DND-41 (cell line): ENCODE measurements at places on chromosomes 7 and 10.

- no peak for DNase-seq
Observed at GRCh38 chr7:78176171-78176570, 377.6 kb downstream of the PHTF2 start.

DNA sequence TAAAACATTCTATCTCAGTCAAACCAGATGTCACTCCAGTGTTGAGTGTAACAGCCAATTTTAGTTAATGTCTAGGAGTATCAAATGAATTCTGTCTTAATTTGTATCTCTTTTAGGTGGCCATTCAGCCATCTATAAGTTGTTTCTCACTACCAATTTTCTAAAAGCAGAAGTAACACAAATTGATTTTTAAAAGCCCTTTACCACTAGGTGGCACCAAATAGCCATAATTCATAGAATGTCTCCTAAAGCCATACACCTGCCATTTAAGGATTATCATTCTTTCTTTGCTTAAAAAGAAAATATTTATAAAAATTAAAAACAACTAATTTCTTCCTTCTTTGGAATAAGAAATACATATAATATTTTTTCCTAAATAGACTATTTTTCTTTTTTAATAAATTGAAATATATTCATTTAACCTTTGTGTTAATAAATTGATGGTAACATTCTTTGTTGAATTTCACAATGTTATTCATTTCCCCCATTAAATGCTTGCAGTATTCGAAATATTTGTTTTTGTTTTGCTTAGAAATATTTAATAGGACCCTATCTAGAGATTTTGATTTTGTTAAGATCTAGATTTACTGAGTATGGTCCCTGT lies 107.8 kb upstream of the PPP1R3A start:
- DNase-seq: no peak

DNA sequence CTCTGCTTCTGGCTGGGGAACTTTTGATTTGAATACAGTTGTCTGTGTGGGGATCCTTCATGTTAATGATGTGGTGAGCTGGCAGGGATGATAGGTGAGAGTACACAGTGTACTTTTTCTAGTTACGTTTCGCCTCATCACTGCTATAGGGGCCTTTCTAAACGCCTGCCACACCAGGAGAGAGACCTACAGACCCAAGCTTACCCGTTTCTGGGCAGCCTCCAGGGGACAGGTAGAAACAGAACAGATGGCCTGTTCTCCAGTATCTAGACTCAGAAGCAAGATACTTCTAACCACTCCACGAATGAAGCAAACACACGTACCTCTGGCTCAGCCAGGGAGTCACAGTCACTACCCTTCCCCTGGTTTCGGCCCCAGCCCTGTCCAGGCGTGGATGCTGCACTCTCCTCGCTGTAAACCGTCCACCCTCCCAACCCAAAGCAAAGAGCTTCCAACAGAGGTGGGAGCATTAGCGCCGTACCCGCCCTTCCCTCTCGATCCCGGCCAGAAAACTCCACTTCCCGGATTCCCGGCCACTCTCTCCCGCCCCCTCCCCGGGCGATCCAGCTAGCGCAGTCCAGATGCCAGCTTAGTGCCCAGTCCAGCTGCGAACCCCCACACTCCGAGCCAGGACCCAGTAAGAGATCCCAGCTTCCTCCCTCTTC lies 1.2 kb downstream of the CCDC6 start:
- no peak for DNase-seq

DNA sequence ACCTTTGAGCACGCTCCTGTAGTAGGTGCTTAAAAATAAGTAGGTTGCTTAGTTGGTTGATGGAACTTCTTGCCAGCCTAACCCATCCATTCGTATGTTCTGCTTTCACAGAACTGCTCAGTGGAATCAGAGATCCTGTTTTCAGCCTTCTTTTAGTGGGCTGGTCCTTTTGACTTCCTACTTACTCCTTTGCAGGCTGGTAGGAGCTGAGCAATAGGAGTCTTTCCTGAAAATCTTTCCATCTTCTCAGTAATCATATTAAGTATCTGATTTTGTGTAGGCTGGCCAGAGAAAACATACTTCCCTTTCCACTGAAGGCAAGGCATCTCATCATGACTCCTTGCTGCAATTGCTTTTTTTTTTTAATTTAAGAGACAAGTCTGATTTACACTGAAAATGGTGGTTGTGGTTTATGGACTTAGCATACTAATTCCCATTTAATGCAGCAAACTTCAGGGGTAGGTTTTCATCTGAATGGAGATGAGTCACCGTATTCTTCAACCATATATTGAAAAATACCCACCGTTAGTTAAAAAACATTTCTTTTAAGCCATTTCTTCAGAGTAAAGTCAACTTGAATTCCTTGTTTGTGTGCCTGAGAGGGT lies 208.0 kb downstream of the ZNF365 start:
- no peak for DNase-seq

GRCh38 chr7:25953859-25954258 lies 198.1 kb upstream of the NFE2L3 start:
- no peak for DNase-seq

GRCh38 chr7:137958470-137959431 lies 43.1 kb downstream of the CREB3L2 start:
- DNase-seq: no peak

- DNase-seq: no peak
Observed at GRCh38 chr7:44074349-44074695, 8.0 kb downstream of the POLM start.

DNA sequence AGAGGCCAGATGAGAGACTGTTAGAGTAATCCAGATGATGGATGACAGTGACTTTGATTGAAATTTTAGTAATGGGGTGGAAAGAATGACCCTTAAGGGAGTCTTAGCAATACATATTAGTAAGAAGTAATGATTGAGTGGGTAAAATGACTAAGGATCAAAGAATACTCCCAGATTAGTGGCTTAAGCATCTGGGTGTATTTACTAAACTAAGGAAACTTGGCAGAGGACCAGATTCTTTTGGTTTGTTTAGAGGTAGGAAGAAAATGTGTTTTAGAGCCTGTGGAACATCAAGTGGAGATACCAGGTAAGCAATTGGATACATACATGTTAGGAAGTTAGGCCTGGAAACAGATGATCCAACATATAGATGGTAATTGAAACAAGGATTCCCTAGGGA lies 58.8 kb upstream of the ADRA2A start:
- DNase-seq: no peak

DNA sequence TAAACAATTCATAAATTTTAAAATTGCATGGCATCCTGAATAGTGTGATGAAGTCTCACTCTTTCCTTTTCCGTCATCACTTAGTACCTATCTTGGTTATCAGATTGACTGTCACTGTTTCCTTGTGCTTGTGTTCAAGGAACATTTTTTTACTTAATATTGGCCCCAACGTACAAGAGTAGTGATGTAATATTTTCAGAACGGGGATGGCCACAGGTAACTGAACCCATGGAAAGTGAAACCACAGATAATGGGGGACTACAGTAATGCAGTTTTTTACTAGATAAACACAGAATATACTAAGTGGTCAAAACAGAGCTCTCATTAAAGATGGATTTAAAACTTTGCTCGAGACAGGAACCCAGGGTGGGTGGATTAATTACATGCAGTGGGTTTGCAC lies 85.4 kb downstream of the MACC1 start:
- DNase-seq: no peak

GRCh38 chr10:49407552-49408137 lies 11.8 kb upstream of the DRGX start:
- DNase-seq: peak; percentile 80

GRCh38 chr10:21399392-21400035 lies 126.0 kb downstream of the SKIDA1 start:
- DNase-seq: no peak

GRCh38 chr10:113613427-113613826 lies 50.4 kb downstream of the NRAP start:
- no peak for DNase-seq

DNA sequence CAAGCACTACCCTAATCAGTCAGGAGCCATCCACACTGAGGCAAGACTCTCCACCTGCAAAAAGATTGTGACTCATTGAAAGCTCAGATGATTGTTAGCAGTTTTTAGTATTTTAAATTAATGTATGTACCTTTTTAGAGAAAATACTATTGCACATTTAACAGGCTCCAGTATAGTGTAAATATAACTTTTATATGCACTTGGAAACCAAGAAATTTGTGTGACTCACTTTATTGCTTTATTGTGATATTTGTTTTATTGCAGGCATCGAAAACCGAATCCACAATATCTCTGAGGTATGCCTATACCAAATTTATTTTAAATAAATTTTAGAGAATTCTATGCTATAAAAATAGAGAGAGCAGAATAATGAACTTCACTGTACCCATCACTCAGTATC lies 122.0 kb downstream of the TEX36 start:
- DNase-seq: no peak

DNA sequence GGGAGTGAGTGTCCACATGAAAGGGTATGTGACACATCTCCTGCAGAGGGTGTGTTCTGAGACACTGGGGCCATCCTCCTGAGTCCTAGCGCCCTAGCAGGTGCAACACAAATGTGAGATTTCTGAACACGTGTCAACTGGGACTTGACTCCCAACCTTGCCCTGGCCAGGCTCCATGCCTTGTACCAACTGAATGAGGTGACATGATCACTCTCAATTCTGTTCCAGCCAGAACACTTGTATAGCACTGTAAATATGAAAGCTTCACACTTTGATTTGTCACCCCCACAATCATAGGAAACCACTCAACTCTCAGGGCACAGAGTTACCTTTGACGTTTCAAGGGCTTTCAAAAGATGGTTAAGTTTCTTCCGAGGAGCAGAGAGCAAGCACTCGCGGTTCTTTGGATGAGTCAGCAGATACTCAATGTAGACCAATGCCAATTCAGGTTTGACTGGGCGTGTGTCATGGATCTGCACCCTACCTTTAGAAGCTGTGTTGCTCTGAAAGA lies 48.6 kb downstream of the NCAPG2 start:
- no peak for DNase-seq

DNA sequence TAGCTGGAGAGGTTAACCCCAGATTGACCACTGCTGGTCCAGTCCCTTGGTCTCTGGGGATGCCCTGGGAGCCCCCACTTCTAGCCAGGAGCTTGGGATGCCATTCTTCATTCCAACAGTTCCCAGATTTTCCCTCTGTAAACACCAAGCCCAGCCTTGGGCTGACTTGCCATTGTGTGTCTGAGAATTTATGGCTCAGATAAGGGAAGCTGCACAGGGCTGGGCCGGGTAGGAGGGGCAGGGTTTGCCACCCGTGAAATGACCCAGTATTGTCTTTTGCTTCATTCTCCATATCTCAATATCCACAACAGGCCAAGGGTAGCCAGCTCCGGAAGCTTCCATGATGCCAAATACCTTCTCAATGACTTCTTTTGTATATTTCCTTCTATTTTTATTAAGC lies 32.1 kb downstream of the AFAP1L2 start:
- DNase-seq: no peak

DNA sequence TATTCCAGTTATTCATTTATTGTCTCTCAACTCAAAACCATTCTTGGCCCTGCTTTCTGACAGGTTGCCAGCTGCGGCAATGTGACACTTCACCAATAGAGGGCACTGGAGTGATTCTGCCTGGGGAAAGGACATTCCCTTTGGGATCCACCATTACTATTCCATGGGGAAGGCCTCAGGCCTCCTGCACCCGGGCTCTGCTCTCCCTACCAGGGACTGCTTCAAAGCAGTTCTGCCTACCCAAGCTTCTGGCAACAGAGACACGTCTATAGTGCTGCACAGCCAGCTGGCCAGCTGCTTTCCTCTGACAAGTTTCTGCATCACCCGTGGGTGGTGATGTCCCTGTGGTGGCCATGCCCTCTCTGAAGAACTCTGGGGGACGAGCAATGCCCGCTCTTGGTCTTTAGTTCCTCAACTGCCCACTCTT lies 163.8 kb downstream of the ELMO1 start:
- peak; percentile 35 for DNase-seq

GRCh38 chr10:5423771-5424170 lies 11.4 kb downstream of the NET1 start:
- no peak for DNase-seq

DNA sequence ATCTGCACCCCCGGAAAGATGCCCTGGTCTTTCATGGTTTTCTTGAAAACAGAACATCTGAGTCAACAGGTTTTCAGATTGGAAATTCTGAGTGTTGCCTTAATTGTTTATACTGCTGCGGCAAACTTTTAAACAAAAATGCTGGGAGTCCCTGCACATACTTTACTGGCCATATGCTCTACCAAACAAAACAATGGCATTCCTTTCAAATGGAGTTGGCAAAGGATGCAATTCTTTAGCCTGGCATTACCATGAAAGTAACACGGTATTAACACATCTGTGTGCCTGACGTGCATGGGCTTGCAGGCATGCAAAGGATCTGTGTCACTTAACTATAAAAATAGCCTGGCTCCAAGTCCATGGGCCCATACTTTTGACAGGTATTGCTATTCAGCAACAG lies 4.2 kb downstream of the INHBA start:
- no peak for DNase-seq

DNA sequence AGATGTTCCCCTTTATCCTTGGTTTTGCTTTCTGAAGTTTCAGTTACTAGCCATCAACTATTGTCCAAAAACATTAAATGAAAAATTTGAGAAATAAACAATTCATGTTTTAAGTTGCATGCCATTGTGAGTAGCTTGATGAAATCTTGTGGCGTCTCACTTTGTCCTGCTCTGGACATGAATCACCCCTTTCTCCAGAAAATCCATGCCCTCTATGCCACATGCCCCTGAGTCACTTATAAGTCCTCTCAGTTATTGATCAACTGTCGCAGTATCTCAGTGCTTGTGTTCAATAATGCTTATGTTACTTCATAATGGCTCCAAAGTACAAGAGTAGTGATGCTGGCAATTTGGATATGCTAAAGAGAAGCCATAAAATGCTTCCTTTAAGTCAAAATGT lies 208.0 kb upstream of the FERD3L start:
- DNase-seq: no peak

GRCh38 chr7:117017702-117018266 lies 64.5 kb downstream of the ST7 start:
- no peak for DNase-seq

GRCh38 chr10:74821501-74821900 lies 4.9 kb upstream of the KAT6B start:
- DNase-seq: no peak

DNA sequence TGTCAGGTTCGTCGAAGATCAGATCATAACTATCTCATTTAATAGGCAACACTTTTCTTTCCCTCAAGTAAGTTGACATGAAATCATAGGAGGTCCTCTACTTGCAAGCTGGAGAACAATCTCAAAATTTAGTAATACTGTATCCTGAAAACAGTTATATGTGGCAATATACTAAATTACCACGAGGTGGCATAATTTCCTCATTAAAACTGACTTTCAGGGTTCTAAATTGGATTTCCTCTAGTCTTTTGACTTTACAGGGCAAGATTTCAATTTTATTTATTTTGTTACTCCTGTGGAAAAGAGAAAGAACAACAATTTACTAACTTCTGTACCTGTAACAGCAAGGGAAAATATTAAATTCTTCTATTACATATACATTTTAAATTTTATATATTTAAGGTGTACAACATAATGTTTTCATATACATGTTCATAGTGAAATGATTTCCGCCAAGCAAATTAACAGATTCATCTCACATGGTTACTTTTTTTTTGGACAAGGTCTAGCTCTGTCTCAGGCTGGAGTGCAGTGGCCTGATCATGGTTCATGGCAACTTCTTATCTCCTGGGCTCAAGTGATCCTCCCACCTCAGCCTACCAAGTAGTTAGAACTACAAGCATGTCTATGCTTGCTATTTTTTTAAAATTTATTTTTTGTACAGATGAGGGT lies 53.4 kb upstream of the CYP2C18 start:
- DNase-seq: no peak
